Activated T-cell treated with anti-CD3 and anti-CD28 coated beads for 24 hours (primary cell): ENCODE measurements at places on chromosomes 3 and 15.

GRCh38 chr3:155946178-155946577, 75.7 kb downstream of the GMPS start:
- no peak for DNase-seq

DNA sequence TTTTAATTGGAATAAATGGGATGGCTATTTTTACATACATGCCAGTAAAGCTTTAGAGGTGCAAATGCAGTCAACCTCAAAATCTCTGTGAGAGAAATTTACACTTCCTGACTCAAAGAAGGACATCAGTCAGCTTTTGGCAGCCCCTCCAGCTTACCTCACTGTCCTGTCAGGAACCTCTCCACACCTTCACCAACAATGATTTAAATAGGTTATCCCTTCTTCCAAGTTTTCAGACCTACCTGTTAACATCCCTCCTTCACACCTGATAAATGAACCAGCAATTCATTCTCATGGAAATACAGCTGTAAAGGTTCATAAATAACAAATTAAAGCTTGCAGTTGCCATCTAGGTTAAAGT, 286.1 kb downstream of the SHOX2 start:
- no peak for DNase-seq

DNA sequence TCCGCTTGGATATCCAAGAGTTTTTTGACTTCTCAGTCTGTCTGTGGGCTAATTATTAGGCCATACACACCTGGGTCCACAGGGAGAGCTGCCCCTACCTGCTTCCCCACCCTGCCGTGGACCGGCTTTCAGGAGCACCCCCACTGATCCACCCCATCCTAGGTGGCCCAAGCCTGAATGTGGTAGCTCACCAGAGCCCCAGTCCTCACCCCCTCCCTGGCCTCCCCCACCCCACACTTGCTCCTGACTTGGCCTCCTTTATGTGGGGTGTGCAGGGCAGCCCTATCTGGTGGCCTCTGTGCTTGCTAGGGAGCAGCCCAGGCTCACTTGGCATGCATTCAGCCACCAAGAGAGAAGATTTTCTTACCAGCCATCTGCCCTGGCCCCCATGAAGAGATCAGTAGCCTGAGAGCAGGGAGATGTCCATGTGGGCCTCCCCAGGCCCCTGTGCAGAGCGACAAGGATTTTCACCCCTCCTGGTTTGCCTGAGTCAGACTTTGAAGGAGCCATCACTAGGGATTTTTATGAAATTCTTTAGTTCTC, 11.2 kb downstream of the LRRK1 start:
- DNase-seq, result no peak

DNA sequence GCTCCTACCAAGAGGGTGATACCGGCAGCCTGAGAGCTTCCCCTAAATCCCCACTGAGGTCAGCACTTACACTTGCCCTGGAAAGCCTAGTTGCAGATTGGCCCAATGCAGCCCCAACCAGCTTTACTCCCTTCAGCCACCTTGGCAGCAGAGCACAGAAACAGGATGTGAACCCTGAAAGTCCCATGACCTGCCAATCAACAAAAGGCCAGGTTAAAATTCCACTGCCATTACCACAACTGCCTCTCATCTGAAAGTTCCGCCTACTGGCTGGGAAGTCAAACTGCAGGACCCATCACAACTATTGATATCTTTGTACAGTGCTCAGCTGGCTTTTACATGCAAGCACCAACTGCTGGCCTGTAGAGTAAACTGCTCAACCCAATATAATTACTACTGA, 156.2 kb downstream of the ZMAT3 start:
- no peak for DNase-seq

DNA sequence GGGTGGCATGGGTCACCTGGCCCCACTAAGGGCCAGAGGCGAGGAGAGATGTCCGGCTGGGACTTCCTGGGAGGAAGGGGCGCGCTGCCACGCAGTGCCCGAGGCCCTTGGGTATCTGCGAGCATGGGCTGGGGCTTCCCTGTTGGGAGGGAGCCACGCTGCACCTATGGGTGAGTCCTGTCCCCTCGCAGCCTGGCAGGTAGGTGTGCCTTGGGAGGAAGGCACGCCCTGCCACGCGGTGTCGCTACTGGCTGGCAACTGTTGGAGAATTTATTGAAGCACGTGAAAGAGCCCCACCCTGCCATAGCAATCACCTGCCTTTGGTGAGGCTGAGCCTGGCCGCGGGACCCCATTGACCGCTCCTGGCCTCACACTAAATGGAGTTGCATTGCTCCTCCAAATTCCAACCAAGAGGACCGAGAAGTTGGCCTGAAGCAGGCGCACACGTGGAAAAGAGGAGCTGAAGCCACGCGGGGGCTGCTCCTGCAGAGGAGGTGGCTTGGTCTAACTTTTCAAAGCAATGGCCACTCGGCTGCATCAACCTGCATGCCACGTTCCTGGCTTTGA, 134.2 kb downstream of the TJP1 start:
- DNase-seq, result no peak

DNA sequence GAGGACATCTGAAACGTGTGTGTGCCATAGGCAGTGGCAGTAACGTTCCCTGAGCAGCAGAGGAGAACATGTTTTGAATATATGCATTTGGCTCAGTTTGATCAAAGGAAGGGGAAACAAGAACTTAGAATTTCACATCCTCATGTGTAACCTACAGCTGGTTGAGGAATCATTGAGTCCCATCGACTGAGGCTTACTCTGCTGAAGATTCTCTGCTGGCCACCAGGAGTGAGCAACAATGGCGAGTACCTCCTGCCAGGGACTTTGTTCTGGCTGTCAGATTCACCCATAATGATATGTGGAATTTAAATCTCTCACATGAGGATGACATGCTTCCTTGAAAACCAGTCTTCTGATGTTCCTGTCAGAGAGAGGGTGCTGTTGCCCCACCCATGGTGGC, 21.3 kb downstream of the GORASP1 start:
- no peak for DNase-seq

DNA sequence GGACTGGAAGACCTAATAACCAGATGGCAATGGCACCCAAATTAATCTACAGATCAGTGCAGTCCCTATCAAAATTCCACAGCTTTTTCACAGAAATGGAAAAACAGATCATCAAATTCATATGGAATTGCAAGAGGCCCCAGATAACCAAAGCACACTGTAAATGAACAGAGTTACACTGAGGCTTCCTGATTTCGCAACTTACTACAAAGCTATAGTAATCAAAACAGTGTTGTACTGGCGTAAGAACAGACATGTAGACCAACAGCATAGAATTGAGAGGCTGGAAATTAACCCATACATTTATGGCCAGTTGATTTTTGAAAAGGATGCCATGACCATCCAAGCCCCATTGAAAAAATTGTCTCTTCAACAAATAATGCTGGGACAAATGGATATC, 16.2 kb downstream of the XPC start:
- no peak for DNase-seq

DNA sequence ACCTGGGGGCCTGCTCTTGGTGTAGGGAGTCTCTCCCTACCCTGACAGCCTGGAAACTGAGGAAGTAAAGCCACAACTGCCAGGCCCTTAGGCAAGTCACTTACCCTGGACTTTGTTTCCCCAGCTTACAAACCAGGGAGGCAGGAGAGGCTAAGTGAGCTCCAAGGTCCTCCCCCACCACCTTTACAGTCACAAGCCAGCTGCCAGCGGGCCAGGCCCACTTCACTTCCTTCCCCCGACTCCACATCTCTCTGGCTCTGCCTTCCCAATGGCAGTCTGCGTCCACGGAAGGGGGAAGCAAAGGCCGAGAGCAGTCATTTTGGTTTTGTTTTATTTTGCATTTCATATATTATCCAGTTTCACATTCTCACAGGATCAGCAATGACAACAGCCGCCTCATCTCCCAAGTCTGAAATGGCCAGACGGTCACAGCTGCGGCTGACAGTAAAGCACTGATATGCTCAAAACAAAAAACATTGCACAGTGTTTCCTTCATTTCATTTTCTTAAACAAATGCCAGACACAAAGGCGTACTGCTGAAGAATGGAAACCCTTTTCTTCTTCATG, 35.7 kb downstream of the RBPMS2 start:
- DNase-seq, result no peak

GRCh38 chr3:148737104-148737530, 39.4 kb downstream of the AGTR1 start:
- no peak for DNase-seq

- DNase-seq, result peak; percentile 92
Observed at GRCh38 chr3:101779047-101779821, at the start of gene NXPE3. Gene NXPE3, plus strand, starts transcription at chr3:101779211. Its CDS starts 6,386 bp downstream, at chr3:101785597.

DNA sequence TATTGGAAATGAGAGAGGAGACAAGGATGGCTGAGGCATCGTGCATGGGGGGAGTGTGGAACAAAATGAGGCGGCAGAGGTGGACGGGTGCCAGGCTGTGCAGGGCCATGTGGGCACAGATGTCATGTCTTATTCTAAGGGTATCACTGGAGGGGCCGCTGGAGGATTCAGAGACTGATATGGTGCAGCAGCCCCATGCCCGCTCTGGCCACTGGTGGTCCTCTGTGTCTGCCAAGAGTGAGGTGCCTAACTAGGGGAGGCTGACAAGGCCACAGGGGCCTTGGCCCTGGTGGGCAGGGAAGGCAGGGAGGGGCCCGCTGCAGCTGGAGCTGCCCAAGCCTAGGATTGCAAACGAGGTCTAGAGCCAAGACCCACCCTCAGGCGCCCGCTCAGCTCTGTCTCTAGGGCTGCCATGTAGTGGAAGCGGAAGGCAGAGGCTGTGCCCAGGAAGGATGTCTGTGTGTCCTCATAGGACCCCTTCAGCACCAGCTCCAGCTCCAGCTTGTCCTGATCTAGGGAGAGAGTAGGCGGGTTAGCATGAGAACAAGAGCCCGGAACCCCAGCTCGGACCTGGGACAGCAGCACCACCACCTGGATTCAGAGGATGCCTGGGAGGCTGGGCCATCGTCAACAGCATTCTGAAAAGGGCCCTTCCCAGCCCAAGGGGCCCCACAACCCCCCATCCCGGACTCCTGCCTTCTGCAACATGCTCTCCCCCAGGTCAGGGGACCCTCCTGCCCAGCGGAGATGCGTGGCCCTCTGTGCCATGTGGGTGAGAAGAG, 11.3 kb downstream of the PLA2G4D start:
- no peak for DNase-seq

GRCh38 chr3:170055209-170055608, 17.4 kb downstream of the GPR160 start:
- no peak for DNase-seq

GRCh38 chr15:74635228-74635627, 19.6 kb downstream of the CLK3 start:
- DNase-seq, result peak; percentile 55

GRCh38 chr3:61015859-61016258, 235.4 kb downstream of the FHIT start:
- no peak for DNase-seq

DNA sequence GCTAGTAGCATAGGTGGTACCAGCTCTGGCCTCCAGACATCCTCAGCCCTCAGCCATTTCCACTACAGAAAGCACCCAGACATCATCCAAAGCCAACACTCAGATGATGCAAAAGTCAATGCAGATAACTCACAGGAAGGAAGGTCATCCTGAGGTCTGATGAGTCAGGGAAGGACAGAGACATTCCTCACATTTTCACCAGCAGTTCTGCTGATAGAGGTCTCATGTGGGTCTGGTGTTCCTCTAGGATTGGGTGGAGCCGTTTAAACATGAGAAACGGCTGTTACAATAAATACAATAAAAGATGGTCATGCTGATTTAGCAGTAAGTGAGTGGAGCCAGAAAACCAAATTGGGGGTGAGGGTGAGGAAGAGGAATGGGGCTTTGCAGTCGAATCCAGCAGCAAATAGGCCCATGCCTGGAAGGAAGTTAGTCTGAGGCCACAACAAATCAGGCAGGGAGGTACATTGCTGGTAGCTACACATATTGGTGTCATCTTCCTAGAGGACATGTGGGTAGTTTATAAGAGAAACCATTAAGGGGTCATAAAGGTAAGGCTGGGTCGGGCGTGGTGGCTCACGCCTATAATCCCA, 33.3 kb upstream of the FLNB start:
- DNase-seq, result no peak

DNA sequence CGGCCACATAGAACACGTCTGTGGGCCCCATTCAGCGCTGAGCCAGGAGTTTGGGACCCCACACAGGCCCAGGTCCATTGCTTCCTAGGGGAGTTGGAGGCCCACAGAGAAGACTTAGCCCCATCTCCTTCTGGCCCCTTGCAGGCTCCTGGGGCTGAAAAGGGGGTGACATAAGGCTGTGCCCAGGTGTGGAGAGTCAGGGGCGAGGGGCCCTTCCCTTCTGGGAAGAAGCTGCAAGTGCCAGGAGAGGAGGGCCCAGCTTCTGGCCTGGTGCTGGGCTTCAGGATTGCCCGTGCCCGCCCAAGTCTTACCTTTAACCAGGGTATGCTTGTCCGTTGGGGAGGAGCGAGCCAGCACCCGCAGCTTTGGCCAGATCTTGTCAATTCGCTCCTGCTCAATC, 28.9 kb upstream of the SEC13 start:
- DNase-seq, result no peak

GRCh38 chr15:48563934-48564333, 81.6 kb downstream of the FBN1 start:
- DNase-seq, result no peak

- no peak for DNase-seq
Observed at GRCh38 chr3:123410149-123410515, 38.8 kb downstream of the ADCY5 start.

DNA sequence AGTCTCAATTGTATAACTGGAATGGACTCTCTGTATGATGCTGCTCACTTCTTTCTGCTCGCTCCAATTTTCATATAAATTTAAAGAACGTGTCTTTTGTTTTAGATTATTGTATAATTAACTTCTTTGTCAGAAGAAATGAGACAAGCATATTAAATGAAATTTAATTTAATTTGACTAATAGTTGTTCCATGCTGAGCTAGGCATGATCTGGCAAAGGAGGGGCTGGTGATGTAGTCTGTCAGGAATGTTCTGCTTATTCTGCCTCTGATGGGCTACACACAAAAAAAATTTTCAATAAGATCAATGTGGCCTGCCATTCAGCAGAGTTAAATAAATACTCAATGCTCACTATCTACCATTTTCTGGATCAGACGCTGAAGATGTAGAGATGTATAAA, 208.4 kb upstream of the CD96 start:
- no peak for DNase-seq

DNA sequence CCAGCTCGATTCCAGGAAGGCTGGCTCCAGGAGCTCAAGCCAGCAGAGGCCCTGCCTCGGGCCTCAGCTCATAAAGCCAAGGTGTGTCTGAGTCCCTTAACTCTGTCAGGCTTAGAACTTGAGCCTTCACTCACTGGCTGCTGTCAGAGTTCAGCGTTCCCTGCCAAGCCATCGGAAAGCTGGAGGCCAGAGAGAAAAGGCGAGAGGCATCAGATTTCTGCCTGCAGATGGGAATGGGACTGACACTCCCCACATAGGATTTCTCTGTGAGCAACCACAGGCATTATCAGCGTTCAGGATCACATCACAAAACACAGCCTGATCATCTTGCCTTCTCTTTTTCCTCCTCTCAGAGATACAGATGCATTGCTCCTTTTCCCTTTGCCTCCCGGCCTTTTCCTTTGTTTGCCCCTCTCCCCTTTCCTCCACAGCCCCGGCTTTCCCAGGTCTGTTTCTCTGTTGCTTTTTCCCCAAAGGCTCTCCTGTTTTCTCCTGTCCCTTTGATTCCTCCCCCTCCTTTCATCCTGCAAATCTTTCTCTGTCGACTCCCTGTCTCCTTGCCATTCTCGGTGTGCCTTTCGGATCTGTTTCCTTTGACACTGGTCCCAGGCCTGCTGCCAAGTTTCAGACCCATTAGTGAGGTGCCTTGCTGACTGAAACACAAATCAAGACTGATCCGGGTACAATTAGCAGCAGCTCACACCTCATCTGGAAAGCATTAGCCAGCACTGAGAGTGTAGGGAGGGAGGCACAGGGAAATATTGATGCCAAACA, 44.5 kb upstream of the BOC start:
- DNase-seq, result no peak
